Mesothelial cell of epicardium (in vitro differentiated cells): ENCODE measurements at places on chromosomes 3 and 15.

- H3K36me3 ChIP-seq: peaks cover 7% of the 10 kb centered on the region
- no peaks in the 10 kb centered on the region for H3K27me3 ChIP-seq
- H3K4me3 ChIP-seq: no peak overlapping the region
These were observed 383.4 kb downstream of the EPHA6 start for GRCh38 chr3:97197830-97198229.

DNA sequence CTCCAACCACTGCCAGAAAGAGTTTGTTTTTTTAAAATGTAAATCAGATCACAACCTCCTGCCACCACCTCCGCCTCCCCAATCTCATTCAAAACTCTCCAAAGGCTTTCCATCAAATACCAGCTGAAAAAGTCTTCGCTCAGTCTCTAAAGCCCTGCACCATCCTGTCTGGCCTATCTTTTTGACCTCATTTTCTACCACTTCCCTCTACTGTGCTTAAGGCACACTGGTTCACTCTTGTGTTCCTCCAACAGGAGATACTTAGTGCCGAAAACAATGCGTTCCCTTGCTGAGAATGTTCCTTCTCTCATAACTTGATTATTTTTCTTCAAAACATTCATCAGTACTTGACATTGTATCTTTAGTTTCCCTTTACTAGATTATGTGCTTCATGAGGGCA, 3.5 kb downstream of the BTBD1 start:
- H3K4me1 ChIP-seq: peaks cover 19% of the 10 kb centered on the region
- H3K27ac ChIP-seq: no peak overlapping the region
- H3K36me3 ChIP-seq: no peaks in the 10 kb centered on the region
- H3K4me3 ChIP-seq: no peak overlapping the region
- no peak for DNase-seq

DNA sequence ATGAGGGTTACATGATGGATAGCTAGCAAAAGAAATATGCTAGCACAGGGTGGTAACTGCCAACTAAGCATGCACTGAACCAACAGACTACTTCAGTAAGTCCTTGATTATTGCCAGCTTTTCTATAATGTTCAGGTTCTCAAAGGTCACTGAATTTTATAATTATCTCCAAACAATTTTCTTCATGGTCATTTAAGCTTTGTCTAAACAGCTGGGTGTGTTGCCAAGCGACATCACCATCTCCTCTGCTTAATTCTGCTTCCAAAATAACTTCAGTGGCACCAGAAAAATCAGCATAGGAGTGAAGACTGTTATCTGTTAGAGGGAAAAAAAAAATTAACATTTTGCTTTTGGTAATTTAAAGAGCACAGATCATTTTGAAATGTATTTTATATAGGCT, 54.6 kb upstream of the TOP2B start:
- H3K27ac ChIP-seq: no peak overlapping the region
- H3K4me3 ChIP-seq: no peak overlapping the region
- DNase-seq: no peak
- no peaks in the 10 kb centered on the region for H3K4me1 ChIP-seq
- no peaks in the 10 kb centered on the region for H3K27me3 ChIP-seq

- H3K27ac ChIP-seq: no peak overlapping the region
- peaks cover 44% of the 10 kb centered on the region for H3K36me3 ChIP-seq
- peaks cover 5% of the 10 kb centered on the region for H3K4me1 ChIP-seq
- H3K27me3 ChIP-seq: no peaks in the 10 kb centered on the region
- no peak overlapping the region for H3K4me3 ChIP-seq
These were observed 61.4 kb downstream of the GLB1 start for GRCh38 chr3:33035596-33035995.

DNA sequence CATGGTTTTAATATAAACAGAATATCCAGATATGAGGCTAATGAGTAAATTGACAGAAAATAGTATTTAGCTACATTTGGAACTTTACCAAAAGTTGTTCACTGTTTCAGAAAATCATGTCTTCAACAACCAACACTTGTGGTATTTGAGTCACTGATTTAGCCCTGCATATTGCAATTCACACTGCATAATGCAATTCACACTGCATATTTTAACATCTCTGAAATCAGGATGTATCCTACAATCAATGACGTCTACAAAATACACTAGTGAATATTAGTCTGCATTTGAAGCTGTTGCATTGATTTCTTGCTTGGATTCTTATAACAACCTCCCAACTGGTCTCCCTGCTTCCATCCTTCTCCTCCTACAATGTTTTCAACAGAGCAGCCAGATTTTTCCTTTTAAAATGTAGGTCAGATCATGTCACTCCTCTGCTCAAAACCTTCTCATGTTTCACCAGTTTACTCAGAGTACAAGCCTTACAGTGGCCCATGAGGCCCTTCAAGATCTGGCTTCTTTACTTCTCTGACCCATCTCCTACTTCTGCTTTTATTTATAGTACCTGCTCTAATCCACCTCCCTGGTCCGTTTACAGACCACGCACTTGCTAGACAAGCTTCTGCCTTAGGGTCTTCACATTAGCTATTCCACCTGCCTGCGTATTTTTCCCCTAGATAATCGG, 11.4 kb upstream of the RAB11A start:
- H3K36me3 ChIP-seq: no peaks in the 10 kb centered on the region
- H3K27me3 ChIP-seq: no peaks in the 10 kb centered on the region

DNA sequence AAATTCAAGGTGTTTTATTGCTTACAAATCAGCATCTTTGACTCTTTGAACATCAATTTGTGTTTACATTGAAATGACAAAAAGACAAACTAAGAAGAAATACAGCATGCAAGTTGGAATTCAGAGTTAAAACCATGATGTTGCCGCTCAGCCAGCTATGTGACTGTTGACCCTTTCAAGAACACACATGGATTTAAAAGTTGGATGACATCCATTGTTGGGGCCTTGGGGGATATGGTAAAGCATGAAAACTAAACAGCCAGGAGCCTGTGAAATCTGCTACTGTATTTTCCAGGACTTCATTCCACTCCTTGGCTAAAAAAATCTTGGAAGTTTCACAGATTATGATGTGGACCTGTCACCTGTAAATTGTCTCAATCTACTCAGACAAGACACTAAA, 4.6 kb downstream of the P2RY1 start:
- H3K36me3 ChIP-seq: no peaks in the 10 kb centered on the region
- no peak overlapping the region for H3K27ac ChIP-seq
- H3K27me3 ChIP-seq: peaks cover 39% of the 10 kb centered on the region
- peak overlapping the region; percentile 4 for H3K4me3 ChIP-seq

GRCh38 chr15:41286665-41287333, 45.6 kb downstream of the OIP5 start:
- H3K27ac ChIP-seq: no peak overlapping the region
- no peak for DNase-seq
- no peaks in the 10 kb centered on the region for H3K27me3 ChIP-seq
- no peak overlapping the region for H3K4me3 ChIP-seq
- H3K4me1 ChIP-seq: peaks cover 15% of the 10 kb centered on the region
- H3K36me3 ChIP-seq: peaks cover 25% of the 10 kb centered on the region

DNA sequence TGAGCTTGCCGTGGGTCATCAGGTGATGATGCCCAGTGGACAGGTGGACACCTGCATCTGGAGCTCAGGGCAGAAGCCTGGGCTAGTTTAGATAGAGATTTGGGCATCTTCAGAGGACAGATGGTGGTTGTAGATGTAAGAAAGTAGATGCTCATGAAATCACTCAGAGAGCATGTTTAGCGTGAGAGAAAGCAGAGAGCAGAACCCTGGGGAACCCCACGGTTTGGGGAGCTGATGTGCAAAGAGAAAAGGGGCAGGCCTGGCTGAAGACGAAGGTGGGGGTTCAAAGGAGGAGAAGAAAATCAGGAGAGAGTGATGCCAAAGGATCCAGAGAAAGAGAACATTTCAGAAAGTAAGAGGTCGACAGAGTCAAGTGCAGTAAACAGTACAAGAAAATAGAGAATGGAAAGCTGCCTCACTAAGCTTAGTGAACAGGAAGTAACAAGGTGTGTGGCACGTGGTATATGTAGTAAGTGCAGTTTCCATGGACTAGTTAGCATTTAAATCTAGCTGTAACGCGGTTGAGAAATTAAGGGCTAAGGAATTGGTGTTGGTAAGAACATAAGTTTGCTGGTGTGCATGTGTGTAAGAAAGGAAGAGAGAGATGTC, 13.5 kb downstream of the TIGIT start:
- DNase-seq: no peak
- H3K4me1 ChIP-seq: no peaks in the 10 kb centered on the region
- H3K36me3 ChIP-seq: no peaks in the 10 kb centered on the region
- no peak overlapping the region for H3K27ac ChIP-seq
- H3K4me3 ChIP-seq: no peak overlapping the region

DNA sequence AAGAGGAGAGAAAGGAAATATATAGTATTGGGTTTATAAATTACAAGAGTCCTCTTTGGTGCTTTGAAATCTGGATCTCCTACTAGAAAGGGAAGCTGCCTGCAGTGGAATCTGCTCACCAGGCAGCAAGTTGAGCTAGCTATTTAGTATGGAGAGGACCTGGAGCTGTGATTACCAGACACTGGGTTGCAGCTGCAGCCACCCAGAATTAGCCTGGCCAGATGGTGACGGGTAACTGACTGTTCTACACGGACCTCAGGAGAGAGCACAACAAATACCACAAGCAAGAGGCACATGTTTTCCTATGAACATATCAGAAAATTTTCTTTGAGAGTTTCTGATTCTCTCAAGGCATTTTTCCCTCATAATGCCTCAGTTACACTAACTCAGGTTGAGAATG, 46.5 kb downstream of the SYNPR start:
- no peaks in the 10 kb centered on the region for H3K27me3 ChIP-seq
- H3K4me1 ChIP-seq: no peaks in the 10 kb centered on the region
- no peaks in the 10 kb centered on the region for H3K36me3 ChIP-seq

DNA sequence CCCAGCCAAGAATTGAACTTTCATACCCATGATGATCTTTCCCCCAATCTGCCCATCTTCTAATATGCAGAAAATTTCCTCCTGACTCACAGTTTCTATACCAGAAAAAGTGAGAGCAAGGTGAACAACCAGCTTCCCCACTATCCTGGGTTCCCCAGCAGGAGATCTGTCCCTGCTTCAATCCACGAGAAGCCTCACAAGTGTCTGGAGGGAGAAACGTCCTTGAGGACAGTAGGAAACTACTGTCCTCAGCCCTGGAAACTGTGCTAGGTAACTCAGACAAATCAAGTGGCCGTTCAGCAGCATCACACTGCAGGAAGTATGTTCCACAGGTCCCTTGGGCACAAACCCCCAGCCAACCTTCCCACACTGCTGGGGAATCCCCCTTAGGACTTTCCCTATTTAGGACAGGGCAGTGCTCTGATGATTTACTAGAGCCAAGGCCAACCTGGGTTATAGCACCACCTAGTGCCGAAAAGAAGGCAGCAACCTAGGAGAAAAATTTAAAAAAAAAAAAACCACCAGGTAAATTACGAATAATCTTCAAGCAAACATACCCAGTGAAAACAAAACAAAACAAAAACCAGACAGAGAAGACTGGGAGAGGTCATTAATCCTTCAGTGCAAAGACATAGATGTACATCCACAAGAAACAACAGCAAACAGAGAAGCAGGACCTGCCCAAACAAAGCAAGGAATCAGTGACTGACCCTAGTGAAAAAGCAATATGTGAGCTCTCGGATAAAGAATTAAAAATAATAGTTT, 36.0 kb downstream of the MORC1 start:
- H3K36me3 ChIP-seq: peaks cover 3% of the 10 kb centered on the region
- H3K4me3 ChIP-seq: no peak overlapping the region
- H3K27me3 ChIP-seq: peaks cover 26% of the 10 kb centered on the region
- no peak for DNase-seq

DNA sequence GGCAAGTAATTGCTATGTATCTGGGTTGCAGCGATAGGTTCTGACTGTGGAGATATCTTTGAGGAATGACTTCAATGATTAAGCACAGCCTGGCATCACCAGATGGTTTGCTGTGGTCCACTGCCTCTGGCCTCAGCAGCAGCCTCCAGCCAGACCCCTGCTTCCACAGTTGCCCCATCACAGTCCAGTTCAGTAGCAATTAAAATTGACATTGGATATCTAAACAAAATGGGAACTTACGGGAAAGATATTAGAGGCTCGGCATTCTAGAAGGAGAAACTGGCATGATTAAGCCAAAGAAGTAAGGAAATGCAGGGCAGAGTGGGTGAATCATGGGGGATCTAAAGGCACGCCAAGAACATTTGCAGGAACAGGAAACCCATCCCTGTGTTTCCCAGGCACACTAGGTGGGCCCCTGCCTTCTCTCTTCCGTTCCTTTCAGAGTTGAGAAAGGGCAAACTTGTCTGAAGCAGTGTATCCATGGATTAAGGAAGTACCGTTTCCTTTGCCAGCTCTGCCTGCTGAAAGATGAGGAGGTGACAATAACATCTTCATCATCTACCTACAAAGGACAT, 36.3 kb upstream of the SH3BP5 start:
- no peak for DNase-seq
- peaks cover 8% of the 10 kb centered on the region for H3K36me3 ChIP-seq
- H3K27me3 ChIP-seq: no peaks in the 10 kb centered on the region
- no peak overlapping the region for H3K4me3 ChIP-seq
- H3K27ac ChIP-seq: no peak overlapping the region
- peaks cover 20% of the 10 kb centered on the region for H3K4me1 ChIP-seq

- H3K27me3 ChIP-seq: no peaks in the 10 kb centered on the region
- H3K27ac ChIP-seq: peak overlapping the region; percentile 43
- no peak overlapping the region for H3K4me3 ChIP-seq
- DNase-seq: no peak
- H3K4me1 ChIP-seq: peaks cover 15% of the 10 kb centered on the region
These were observed 124.4 kb upstream of the MEF2A start for GRCh38 chr15:99441444-99441800.

DNA sequence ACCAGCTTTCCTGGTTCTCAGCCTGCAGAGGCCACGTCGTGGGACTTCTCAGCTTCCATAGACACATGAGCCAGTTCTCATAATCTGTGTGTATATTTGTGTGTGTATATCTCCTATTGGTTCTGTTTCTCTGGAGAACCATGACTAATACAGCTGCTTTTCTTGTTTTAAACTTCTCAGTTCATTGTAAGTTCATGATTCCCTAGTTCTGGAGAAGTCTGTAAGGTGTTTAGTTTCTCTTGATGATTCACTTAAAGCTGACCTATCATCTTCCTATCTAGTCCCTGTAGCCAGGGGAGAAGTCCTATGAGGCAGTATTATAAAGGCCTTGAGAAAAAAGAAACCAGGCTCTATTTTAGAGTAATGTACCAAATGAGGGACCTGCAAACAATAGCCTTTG, 147.7 kb downstream of the RYR3 start:
- H3K27ac ChIP-seq: no peak overlapping the region
- no peaks in the 10 kb centered on the region for H3K27me3 ChIP-seq
- no peaks in the 10 kb centered on the region for H3K36me3 ChIP-seq
- H3K4me3 ChIP-seq: no peak overlapping the region

DNA sequence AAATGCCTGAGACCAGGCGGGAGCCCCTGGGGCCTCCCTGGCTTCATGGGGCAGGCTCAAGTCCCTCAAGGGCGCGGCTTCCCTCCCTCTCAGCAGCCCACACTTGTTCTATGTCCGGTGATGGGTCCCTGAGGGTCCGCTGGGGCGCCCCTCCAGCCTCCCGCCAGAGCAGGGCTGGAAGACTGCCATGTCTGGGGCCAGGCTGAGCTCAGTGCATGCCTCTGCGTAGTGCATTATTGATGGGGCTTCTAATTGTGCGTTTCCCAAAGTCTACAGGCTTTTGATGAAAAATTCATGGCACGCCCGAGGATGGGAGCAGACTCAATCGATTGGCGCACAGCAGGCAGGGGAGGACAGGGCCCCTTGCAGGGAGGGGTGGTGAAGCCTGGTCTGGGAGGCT, 51.3 kb downstream of the CYP11A1 start:
- peak overlapping the region; percentile 83 for H3K27ac ChIP-seq
- no peaks in the 10 kb centered on the region for H3K27me3 ChIP-seq
- H3K4me1 ChIP-seq: peaks cover 65% of the 10 kb centered on the region
- no peaks in the 10 kb centered on the region for H3K36me3 ChIP-seq
- no peak for DNase-seq
